NCI-H226 (cell line): ENCODE measurements at places on chromosomes 6 and 20.
A peak's percentile ranks its signal among the peaks of the same experiment; 100 is the strongest.

DNA sequence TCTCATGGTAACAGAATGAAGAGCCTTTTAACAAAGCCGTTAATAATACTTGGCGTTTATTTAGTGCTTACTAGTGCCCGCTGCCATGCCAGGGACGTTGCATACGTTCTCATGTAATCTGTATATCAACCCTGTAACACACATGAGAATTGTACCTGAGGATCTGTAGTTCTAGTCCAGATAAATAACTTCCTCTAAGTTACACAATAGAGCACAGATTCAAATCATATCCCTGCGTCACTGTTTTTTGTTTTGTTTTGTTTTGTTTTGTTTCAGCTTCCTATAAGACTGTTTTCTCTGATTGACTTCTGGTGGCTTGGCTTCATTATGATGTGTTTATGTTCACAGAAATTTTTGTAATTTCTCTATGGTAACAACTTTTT is 553 bp downstream of the ZSCAN16 start:
- DNase-seq: no peak

- DNase-seq: no peak
Observed at GRCh38 chr6:4632421-4632820, 143.8 kb upstream of the CDYL start.

GRCh38 chr20:5430670-5431069 is 113.9 kb upstream of the PROKR2 start:
- no peak for DNase-seq

GRCh38 chr6:41346441-41346840 is 11.0 kb downstream of the NCR2 start:
- DNase-seq: no peak

- no peak for DNase-seq
Observed at GRCh38 chr6:150144294-150144868, 1.5 kb downstream of the PPP1R14C start.

DNA sequence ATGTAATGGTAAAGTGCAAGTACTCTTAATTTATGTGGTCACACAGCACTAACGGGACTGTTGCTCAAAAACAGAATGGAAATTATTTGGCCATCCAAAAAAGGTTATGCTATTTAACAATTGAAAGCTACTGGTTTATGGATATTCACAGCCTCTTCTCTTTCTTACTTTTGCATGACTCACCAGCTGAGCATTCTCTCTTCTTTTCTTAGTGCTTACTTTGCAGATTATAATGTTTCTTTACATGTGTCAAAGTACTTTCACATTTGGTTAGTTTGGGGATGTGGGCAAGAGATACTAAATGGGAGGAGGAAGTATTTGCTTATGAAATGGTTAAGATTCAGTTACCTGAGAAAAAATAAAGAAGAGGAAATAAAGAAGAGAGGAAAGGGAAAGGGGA is 610.5 kb downstream of the HTR1B start:
- DNase-seq: peak; percentile 60

DNA sequence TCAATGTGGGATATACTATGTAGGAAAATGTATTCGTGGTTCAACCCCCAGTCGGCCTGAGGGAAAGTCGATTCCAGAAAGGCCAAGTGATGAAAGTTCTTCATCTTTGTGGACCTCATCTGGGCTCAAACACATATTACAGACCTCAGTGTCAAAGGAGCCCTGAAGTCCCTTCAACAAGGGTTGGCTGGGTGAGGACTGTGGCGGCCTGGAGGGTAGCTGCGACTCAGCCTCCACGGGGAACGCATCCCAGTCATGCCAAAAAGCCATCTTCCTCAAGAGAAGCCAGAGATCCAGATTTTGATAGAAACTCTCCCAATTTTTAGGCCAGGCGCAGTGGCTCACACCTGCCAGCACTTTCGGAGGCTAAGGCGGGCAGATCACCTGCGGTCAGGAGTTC is 158.6 kb upstream of the PTPN1 start:
- DNase-seq: no peak

GRCh38 chr6:131029626-131030297 is 33.3 kb downstream of the EPB41L2 start:
- peak; percentile 24 for DNase-seq

DNA sequence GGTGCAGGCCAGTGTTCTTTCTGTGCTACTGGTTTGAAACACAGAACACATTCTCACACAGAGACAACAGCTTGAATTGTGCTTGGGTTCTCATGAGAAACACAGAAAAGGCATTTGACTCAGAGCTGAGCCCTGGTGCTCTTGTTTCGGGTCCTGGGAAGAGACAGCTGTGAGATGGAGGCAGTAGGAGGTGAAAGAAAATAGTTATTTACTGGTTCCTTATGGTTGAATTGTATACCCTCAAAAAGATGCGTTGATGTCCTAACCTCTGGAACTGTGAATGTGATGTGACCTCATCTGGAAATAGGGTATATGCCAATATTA is 87.1 kb upstream of the RPS6KA2 start:
- DNase-seq: no peak

DNA sequence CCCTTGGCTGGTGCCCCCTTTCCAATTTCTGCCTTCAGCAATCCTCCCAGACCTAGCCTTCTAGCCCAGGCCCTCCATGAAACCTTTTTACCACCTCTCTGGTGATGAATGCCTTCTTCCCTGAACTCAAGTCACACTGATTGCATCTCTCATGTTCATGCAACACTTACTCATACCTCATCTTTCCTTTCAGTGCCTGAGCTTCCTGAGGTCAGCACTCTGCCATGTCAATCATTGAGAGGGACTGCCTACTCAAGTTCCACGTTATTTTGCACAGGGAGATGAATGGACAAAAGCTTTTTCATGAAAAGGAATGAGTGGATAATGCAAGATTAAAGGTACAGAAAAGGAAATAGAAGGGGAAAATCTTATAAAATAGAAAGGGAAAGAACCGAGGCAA is 60.1 kb upstream of the PLEKHG1 start:
- DNase-seq: no peak

GRCh38 chr6:44228836-44229235 is 5.4 kb downstream of the SLC29A1 start:
- no peak for DNase-seq

GRCh38 chr6:92568541-92568940 is 850.8 kb downstream of the EPHA7 start:
- DNase-seq: no peak

- DNase-seq: no peak
Observed at GRCh38 chr6:116611056-116611455, 5.2 kb upstream of the RSPH4A start.

DNA sequence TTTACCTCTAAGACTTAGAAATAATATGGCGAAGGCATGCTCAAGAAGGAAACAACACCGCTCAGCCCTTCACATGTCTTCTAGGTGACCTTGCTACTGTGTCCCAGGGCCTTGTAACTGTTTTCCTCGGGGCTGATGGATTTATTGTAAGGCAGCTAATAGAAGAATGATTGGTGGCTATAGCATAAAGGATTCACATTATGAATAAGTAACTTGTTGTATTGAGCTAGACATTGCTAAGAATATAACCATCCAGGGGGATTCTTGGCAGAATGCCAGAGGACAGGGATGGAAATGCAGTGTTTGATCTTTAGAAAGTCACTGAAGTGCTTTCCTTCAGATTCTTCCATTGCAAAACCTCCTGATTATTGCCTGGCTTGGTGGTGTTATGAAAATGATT is 54.9 kb downstream of the PLEKHG1 start:
- no peak for DNase-seq

GRCh38 chr20:52402950-52403349 is 211.4 kb upstream of the ZFP64 start:
- DNase-seq: no peak

- DNase-seq: no peak
Observed at GRCh38 chr6:105794239-105794638, 291.9 kb upstream of the PRDM1 start.
